ENCODE measurements at places on chromosomes 2 and 18. TPM values are rescaled to one million over a fixed set of nuclear protein-coding genes. Genes with fewer than 3 reads are reported as not detected.

GRCh38 chr2:131145040-131145439 lies 39.9 kb downstream of the PLEKHB2 start:
- no peak for DNase-seq

PIGN gene
- 32.7 TPM for total RNA-seq

- no peak for DNase-seq
These were observed 37.0 kb downstream of the PUM2 start for GRCh38 chr2:20313659-20314058.

DNA sequence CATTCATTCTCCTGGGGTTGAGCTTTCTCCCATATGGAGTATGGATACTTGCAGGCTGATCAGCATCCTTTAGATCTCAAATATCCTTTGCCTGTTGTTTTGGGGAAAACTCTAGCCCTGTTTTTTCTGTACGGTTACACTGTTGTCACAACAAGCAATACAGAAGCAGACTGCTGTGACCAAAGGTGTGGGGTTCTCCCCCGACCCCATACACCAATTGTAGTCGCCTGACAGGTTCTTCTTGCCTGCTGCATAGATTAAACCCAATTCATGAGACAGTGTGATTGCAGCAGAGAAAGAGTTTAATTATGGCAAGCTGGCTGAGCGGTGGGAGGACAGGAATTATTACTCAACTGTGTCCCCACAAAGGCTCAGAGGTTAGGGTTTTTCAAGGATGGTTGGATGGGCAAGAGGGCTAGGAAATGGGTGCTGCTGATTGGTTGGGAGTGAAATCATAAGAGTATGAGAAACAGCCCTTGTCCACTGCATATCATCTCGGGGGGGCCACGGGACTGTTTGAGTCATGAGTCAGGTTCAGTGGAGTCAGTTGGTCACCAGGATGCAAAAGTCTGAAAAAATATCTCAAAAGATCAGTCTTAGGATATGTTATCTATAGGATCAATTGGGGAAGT lies 40.6 kb downstream of the ITGB1BP1 start:
- DNase-seq: no peak

RGPD3 gene
- total RNA-seq: 0.45 TPM

CCDC102B gene
- total RNA-seq: 3.1 TPM

- no peak for DNase-seq
These were observed 1610.4 kb upstream of the ZEB2 start for GRCh38 chr2:146130290-146130689.

- peak; percentile 23 for DNase-seq
These were observed 665 bp upstream of the CACNB4 start for GRCh38 chr2:152099367-152100050.

MAP4K3 gene
- 48.0 TPM for total RNA-seq

CYP27C1 gene
- total RNA-seq: 0.41 TPM

GRCh38 chr2:27489118-27489497 lies 435 bp downstream of the IFT172 start:
- peak; percentile 38 for DNase-seq

- no peak for DNase-seq
These were observed 194.7 kb downstream of the RAB3GAP1 start for GRCh38 chr2:135246711-135247270.

ESCO1 gene
- total RNA-seq: 15.6 TPM

DNA sequence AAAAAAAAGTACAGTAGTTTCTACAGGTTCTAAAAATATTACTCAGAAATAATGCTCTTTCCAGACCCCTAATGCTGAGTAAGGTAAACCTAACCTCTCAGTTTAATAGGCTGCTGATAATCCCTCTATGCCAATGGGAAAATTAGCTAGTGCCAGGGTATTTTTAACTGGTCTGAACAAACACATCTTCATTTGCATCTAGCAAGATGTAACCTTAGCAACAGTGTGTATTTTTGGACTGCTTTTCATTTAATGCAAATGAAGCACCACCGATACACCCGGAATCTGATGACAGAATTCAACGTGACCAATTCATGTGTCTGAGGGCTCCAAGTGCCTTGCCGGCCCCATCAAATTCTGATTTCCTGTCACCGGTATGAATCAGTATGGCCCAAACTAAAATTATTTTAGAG lies 47.4 kb upstream of the CYRIA start:
- no peak for DNase-seq

GPR45 gene
- not detected for total RNA-seq

DNA sequence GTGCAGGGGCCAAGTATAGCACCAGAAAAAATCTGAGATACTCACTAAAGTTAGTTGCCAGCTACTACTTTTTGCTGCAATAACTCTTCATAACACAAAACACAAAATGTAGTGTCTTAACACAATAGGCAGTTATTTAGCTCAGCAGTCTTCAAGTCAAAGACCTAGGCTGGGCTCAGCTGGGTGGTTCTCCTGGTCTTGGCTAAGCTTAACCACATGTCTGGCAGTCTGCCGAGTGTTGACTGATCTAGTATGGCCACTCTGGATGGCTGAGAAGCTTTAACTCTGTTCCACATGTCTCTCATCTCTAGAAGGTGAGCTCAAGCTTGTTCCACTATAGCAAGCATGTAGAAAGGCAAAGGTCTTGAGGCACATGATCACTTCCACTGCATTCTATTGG lies 451.6 kb downstream of the SOX11 start:
- no peak for DNase-seq

GRCh38 chr2:69592511-69592910 lies 51.0 kb downstream of the AAK1 start:
- no peak for DNase-seq

- DNase-seq: no peak
These were observed 35.1 kb downstream of the VPS54 start for GRCh38 chr2:63983986-63984605.
